ENCODE measurements at places on chromosomes 2 and 18.

DNA sequence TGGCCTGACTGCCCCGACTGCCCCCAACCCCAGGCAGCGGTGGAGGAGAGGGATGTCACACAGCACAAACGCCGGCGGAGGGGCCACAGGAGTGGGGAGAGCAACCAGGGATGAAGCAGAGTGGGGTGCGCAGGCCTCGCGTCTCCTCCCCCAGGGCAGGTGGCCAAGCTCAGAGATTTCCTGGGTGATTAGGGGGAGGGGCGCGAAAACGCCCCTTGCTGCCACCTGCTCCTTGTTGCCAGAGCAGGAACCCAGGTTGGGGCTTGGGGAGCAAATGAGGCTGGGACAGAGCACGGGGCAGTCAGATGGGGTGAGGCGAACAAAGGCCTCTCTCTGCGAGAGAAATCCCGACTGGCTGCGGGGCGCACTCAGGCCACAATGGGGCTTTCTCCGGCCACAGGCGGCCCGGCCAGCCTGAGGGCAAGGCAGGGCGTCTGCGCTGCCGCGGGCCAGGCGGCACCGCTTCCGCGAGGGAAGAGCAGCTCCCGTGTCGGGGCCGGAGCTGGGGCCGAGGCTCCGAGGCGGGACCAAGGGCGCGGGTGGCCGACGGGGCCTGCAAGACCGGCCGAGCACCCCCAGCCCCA lies 11.5 kb downstream of the TEX44 start:
- no peak for DNase-seq

DNA sequence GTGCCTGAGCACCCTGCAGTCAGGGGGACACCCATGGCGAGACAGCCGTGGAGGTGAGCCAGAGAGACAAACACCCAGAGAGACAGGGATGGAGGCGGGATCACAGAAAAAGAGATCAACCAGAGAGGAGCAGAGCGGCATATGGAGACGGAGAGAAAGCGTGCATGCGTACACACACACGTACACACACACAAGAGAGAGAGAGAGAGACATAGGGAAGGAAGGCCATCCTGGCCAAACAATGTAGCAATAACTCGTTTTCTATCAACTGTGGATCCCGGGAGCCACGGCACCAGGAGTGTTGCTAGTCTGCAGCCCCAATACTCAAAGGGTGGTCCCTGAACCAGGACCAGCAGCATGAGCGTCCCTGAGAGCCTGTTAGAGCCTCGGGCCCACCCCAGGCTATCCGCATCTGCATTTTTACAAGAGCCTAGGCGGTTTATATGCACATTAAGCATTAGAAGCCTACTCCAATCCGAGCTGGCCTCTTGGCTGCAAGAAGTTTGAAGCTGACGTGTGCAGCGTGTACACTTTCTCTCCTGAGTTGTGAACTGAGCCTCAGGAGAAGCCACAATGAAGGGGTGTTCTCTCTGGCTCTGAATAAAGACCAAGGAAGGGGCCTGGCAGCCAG lies 50.1 kb upstream of the MYCN start:
- DNase-seq: no peak

- no peak for DNase-seq
These were observed 87.0 kb downstream of the EIPR1 start for GRCh38 chr2:3290655-3291054.

DNA sequence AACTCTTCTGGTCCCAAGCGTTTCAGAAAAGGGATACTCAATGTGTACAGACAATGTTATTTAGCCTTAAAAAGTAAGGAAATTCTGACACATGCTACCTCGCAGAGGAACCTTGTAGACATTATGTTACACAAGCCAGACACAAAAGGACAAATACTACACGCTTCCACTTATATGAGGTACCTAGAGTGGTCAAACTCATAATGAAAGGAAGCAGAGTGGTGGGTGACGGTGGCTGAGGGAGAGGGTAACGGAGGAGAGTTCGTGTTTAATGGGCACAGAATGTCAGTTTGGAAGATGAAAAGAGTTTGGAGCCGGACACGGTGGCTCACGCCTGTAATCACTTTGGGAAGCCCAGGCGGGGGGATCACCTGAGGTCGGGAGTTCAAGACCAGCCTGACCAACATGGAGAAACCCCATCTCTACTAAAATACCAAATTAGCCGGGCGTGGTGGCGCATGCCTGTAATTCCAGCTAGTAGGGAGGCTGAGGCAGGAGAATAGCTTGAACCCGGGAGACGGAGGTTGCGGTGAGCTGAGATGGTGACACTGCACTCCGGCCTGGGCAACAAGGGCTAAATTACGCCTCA lies 1.4 kb downstream of the MCM6 start:
- DNase-seq: no peak

GRCh38 chr2:239473211-239473805 lies 72.5 kb upstream of the HDAC4 start:
- no peak for DNase-seq

GRCh38 chr2:199055336-199055735 lies 402.4 kb downstream of the SATB2 start:
- no peak for DNase-seq

- DNase-seq: no peak
These were observed 537.4 kb downstream of the RNF144A start for GRCh38 chr2:7454592-7454991.

- DNase-seq: no peak
These were observed 85.8 kb downstream of the SH3RF3 start for GRCh38 chr2:109214651-109215371.

DNA sequence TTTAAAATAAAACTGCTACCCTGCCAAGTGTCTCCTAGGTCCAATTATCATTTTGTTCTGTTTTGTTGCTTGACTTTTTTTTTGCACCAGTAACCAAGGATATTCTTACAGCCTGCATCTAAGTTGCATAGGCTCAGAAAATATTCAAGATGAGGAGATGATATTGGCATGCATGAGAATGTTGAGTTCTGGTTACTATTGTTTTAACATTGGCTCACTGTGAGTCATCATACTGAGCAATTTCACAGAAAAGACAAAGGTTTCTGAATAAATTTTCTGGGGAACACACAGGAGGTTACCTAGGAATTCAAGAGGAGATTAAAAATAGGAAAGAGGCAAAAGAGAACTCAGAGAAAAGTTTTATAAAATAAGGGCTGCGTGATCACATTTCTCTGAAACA lies 84.8 kb upstream of the POU3F3 start:
- no peak for DNase-seq

- no peak for DNase-seq
These were observed 5.1 kb downstream of the ZNF236 start for GRCh38 chr18:76827205-76828200.

DNA sequence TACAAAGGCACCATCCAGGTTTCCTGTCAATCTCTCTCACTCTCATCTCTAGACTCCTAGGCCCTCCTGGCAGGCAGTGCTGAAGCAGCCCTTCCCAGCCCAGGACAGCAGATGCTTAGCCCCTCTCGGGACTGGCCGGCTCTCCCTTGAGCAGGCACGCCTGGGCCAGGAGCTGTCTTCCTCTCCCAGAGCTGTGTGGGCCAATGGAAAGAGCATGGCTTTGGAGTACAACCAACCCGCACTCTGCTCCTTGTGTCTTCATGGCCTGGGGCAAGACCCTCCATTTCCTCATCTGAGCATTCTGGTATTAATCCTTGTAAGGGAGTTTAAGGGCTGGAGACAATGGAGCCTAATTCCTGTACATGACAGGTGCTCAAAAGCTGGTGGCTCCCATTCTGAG lies 97.2 kb downstream of the CAPN13 start:
- no peak for DNase-seq

GRCh38 chr18:24986666-24987302 lies 365.2 kb downstream of the ZNF521 start:
- no peak for DNase-seq

DNA sequence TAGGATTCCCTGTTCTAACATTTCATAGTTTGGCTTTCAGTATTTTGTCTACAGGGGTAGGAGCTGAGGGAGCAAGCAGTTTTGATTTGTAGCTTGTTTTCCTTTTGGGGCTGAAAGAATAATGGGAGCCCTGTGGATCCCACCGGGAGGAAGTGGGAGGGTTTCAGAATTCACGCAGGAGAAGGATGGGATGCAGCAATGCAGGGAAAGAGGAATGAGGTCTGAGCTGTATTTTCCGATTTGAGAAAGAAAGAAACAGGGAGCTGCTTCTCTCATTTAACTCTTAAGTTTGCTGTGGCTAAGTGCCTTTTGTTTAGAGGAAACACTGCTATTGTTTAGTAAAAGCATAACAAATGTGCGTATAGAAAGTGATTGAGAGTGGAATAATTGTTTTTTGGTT lies 141.0 kb downstream of the ADCYAP1 start:
- no peak for DNase-seq

GRCh38 chr2:118856978-118857676 lies 9.7 kb upstream of the EN1 start:
- no peak for DNase-seq

All from NT2/D1 (cell line).